NCI-H82 (cell line): ENCODE measurements at places on chromosomes 12 and 14.

DNA sequence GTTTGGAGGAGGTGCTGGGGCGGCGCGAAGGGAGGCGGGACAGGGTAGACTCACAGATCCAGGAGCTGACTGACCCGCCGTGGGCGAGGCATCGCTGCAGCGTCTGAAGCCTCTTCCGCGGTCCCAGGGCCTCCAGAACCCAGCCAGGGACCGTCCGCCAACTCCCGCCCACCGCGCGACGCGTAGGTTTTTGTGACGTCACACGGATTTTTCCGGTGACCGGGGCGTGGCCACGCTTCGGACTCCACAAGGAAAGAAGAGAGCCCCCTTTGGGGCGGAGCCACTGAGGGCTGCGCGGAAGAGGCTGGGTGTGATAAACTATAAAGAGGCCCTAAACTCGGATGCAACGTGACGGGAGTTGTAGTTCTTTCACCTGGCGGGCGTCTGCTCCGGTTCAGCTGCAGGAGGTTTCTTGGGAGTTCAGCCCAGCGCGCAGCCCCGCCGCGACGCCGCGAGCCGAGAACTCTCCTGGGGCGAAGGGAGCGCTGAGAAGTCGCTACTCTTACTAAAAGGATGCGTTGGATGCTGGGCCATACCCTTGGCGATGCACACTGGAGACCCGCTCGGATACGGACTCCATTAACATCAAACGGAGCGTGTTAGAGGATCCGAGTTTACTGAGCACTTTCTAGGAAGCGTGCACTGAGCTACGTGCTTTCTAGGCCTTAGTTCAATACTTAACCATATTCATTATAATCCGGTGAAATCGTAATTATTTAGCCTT lies at the start of gene AMN1:
TSS of gene AMN1 (minus strand) at position 105 of the 724 bp plus-strand sequence. CDS start at position 92, 13 bp downstream.
- DNase-seq: peak; percentile 100

GRCh38 chr12:77734214-77734883 lies 96.3 kb upstream of the NAV3 start:
- DNase-seq: no peak

- peak; percentile 15 for DNase-seq
These were observed 88.3 kb downstream of the CIT start for GRCh38 chr12:119788786-119789185.

DNA sequence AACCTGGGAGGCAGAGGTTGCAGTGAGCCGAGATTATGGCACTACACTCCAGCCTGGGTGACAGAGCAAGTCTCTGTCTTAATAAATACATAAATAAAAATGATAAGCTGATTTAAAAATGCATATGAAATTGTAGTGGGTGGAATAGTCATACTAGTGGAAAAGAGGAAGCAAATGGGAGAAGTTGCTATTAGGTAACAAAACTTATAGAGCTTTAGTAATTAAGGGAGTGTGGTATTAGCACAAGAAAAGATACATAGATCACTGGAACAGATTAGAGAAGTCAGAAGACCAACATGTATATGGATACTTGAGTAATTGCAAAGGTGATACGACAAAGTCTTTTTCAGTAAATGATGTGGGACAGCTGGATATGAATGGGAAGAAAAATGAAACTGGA lies 26.5 kb downstream of the TECPR2 start:
- no peak for DNase-seq

GRCh38 chr12:117583092-117583491 lies 221.7 kb upstream of the NOS1 start:
- no peak for DNase-seq

DNA sequence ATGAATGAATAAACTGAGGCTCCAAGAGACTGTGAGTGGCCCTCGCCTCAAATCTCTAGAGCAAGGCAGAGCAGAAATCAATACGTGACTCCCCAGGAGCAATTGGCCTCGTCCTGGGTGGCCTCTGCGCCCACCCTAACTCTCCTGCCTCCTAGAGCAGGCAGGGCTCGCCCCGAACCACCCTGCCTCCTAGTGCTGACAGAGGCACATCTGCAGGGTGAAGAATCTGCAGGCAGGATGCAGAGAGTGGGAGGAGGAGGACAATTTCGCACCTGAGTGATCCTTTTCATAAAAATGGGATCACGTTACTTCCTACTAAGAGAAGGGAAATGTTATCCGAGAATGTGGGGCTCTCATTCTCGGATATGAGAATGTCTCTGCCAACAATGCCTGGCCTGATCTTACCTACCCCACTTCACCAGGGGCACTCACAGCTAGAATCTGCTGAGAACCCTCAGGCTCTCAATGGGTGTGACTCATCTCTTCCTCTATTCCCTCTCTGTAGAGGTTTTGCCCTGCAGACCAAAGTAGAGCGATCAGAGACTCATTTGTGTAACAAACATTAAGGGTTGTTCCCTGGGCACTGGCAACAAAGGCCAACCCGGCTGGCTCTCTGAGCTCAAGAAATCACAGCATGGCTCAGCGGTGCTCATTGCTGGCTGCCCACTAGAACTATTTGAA lies 61.7 kb upstream of the BCL2L14 start:
- no peak for DNase-seq

DNA sequence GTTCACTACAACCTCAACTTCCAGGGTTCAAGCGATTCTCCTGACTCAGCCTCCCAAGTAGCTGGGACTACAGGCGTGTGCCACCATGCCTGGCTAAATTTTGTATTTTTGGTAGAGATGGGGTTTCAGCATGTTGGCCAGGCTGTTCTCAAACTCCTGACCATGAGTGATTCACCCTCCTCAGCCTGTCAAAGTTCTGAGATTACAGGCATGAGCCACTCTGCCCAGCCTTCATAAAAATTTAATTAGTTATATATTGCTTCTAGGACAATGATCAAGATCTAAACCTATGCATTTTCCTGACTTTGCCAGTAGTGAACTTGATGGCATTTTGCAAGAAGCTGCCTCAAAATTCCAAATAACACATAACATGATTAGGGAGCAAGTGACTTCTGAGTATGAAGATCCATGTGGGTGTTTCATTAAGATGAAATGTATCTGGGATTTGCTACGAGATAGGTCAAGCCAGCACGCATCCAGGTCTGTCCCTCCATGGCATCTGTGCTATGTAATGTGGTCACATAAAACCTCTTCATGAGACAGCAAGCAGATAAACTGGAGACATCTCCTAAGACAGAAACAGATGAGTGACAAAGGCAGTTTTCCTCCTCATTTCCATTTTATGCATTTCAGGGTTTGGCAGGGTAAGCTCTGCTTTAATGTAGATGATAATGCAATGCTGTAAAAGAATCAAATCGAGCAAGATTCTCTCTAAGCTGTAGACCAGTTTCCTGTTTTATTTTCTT lies 319.4 kb upstream of the ATP2B1 start:
- DNase-seq: no peak

GRCh38 chr12:119375075-119375882 lies 40.8 kb downstream of the CCDC60 start:
- no peak for DNase-seq

DNA sequence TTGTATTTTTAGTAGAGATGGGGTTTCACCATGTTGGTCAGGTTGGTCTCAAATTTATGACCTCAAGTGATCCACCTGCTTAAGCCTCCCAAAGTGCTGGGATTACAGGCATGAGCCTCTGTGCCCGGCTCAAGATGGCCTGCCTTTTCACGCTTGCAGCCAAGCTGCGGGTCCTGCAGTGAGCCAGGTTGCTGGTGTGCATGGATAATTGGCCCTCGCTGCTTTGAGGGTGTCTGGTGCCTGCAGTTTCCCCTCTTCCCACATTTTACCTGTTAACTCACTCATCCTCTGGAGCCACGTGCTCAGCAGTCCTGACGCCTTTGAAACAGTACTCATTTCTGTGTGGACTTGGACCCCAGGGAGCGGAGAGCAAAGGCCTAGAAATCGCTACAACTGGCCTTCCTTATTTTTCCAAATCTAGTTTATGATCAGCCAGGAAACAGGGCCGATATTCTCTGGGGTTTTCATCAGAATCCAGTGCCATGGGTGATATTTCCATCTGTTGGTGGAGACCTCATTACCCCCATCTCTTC lies 42.2 kb downstream of the TPCN1 start:
- peak; percentile 26 for DNase-seq

- DNase-seq: peak; percentile 56
These were observed 3.5 kb upstream of the P2RX7 start for GRCh38 chr12:121128908-121129810.

- DNase-seq: no peak
These were observed 28.2 kb upstream of the BCAT1 start for GRCh38 chr12:24977060-24977459.

DNA sequence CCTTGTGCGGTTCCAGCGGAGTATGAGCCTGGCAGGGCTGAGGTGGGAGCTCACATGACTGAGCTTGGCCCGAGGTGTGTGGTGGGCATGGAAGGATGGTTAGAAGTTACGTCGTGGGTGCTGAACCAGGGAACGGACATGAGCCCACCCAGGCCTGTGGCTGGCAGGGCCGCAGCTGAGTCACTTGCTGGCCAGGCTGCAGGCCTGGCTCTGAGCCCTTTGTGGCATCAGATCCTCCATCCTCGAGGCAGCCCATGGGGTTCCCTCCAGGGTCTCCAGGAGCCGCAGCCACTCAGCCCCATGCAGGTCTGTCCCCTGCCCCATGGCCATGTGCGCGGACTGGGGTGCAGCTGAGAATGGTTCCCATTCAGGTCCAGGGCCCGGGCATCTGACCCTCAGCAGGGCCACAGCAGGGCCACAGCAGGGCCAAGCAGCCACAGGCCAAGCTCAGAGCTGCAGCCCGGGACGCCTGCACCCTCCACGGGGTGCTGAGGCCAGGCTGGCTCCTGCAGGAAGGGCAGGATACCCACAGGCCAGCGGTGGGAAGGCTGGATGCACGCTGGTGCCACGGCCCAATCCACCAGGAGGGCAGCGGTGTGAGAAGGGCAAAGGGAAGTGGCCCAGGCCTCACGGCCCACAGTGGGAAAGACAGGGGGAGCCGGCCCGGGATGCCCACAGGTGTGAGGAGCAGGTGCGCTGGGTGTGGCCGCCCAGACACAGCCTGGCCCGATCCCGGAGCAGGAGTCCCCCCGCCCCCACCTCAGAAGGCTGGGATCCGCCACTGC lies 26.3 kb upstream of the ULK1 start:
- DNase-seq: no peak
